SIG-M5 (cell line): ENCODE measurements at places on chromosomes 2 and 18.

DNA sequence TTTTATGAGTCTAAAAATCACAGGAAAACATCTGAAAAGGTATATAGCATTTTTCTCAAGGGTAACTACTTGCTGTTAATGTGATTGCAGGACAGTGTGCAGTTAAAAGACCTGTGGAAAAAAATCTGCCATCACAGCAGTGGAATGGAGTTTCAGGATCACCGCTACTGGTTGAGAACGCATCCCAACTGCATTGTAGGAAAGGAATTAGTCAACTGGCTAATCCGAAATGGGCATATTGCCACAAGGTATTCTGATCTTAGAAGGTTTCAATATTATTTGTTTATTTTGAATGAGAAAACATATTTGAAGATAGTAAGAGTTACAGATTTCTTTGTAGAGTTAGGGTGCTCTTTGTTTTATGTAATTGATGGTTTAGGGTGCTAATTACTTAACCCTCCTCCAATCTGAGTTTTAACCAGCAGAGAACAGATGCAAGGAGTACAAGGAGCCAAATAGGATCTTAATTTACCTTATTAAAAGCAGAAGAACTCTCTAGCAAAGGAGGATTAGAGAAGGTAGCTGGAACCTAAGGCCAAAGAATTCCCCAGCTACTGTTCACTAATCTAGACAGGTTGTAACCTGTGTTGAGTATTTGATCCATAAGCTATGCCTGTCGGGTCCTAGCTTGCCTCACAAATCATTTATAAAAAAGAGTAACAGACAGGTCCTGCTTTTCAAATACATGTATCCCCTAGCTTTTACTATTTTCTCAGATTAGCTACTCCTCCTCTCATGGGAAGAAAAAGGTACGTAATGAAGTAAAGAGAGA, 35.0 kb downstream of the PIKFYVE start:
- no peak for DNase-seq

GRCh38 chr2:217801115-217801531, 201.7 kb downstream of the TNS1 start:
- no peak for DNase-seq

DNA sequence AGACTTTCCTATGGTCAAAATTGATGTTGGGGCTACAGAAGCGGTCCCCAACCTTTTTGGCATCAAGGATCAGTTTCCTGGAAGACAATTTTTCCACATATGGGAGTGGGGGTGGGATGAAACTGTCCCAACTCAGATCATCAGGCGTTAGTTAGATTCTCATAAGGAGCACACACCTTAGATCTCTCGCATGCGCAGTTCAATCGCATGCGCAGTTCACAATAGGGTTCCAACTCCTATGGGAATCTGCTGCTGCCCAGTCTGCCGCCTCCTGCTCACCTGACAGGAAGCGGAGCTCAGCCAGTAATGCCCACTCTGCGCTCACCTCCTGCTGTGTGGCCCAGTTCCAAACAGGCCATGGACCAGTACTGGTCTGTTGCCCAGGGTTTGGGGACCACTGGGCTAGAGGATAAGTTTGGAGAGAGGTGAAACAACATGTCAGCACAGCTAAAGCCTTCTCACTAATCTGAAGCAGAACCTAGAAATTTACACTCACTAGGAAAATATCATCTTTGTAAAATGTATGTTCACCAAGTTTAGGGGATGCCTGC, 410.8 kb upstream of the ZNF804A start:
- DNase-seq, result no peak

DNA sequence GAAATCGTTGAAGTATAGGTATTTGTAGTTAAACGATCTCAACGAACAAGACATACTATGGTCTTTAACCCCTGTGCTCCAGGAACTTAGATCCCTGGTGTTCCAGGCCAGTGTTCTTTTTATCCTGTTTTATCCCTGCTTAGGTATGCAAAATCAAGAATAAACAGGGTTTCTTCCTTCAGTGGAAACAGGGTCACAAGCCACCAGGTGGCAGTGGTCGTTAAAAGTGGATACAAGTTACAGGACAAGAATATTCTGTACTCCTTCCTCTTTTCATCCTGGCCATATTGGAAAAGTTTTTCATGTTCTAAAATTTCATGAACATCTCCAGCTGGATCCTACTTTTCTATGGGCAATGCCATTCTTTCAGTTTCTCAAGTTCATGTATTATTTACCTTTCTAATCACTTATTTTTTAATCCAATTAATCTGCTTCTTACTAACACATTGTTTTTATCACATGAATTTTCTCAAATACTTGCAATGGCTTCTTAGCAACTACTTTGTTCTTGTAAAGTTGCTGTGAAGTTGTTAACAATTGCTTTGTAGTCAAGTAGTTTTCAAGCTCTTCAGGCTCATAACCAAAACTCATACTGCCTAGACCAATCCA, 16.4 kb upstream of the HNMT start:
- peak; percentile 31 for DNase-seq

GRCh38 chr2:162839419-162839818, 852 bp upstream of the KCNH7 start:
- DNase-seq, result no peak

GRCh38 chr2:111946294-111947114, 48.1 kb downstream of the MERTK start:
- no peak for DNase-seq

GRCh38 chr2:68832233-68832869, 38.8 kb downstream of the BMP10 start:
- DNase-seq, result no peak

DNA sequence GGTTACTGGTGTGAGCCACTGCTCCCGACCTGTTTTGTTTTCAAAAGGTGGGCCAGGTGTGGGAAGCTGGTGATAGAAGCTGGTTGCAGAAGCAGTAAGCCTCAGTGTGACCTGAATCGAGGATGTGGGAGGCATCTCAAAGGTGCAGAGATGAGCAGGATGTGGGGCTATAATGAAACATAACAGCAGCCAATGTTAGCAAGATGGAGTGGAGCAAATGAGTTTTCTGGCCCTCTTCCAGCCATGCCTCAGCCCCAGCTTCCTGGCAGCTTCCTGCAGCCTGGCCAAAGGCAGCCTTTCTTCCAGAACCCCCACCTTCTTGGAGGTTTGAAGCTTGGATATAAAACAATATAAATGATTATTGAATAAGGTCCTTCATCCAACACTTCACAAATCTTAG, 184.8 kb downstream of the NCK2 start:
- DNase-seq, result no peak

- no peak for DNase-seq
Observed at GRCh38 chr2:29119211-29119610, 4.0 kb downstream of the CLIP4 start.

DNA sequence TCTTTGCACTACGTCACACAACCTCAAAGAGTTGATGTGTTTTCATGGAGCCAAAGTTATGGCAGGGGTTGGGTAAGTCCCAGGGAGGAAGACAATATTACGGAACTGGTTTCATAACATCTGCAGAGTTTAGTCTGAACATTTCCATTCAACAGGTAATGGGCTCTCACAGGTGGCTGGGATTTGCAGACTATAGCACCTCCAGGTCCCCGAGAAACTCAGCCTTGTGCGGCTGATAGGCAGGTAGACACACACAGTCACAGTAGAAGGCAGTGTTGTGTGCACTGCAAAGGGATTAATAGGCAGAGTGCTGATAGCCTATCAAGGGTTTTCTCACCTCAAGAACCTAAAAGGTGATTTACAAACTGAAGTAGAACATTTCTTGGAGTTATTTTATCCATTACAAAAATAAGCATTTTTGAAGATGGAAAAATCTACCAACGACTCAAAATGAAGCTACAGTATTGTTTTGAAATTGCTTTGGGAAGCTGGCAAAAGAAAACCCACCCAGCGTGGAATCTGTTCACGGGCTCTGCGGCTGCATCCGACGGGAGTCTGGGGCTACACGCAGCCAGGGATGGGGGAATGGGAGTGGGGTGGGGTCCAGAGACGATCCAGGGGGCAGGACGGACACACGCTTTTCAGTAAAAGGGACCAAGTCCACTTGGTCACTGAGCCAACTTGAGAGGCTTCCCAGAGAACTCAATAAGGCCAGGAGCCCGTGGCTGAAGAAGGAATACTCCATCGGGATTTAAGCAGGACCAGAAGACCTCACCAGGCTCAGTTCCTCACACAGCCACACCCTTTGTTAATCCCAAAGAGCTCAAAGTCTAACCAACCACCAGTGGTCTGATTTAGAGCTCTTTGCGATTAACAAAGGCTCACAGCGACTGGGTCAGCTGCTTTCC, 82.9 kb downstream of the CHRNA1 start:
- no peak for DNase-seq

DNA sequence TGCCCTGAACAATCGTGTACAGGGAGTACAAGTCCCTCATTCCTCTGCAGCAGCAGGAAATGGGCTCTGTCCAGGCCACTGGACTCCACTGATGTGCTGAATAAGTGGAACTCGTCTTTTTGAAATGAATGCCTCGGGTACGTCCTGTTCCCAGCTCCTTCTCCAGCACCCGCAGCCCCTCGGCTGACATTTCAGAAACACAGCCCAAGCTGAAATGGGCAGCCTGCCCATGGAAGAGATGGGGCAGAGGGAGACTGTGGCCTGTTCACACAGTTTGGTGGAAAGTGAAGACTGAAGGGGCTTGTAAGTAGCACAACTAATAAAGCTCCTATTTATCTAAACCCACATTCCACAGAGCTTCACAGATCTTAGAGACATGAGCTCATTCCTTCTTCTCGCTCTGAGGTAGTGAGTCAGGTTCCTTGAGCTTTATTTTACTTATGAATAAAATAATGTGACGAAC, 498.6 kb downstream of the TXNL1 start:
- no peak for DNase-seq

- peak; percentile 3 for DNase-seq
Observed at GRCh38 chr2:72973566-72974435, 56.5 kb downstream of the EMX1 start.

GRCh38 chr2:190999058-190999457, 14.9 kb downstream of the STAT1 start:
- no peak for DNase-seq

DNA sequence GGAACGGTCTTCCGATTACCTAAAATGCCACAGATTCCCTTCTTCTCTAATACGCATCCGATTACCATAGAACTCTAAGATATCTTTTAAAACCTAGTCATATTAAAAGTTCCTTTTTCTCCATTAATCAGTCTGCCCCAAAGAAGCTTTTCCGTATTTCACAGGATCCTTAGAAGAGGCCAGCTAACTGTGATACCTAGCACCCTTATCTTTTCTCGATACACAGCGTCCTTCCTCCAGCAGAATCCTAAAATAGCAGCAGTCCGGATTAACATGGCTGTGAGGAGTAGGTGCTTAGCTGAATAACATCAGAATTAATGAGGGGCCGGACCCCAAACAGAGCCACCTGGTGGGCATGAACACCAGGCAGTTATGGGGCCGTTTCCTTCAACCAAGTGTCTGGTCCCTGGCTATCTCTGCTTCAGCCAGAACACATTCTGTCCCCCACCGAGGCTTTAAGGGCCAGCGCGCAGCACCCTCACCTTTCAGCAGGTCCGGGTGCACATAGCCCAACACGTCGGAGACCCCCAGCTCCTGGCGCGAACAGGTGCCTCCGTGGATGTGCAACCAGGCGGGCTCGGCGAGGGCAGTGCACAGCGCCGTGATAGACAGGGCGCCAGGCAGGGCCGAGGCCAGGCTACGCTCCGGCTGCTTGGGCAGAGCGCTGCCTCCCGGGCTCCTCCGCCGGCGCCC, 995 bp downstream of the TMEM127 start:
- no peak for DNase-seq

DNA sequence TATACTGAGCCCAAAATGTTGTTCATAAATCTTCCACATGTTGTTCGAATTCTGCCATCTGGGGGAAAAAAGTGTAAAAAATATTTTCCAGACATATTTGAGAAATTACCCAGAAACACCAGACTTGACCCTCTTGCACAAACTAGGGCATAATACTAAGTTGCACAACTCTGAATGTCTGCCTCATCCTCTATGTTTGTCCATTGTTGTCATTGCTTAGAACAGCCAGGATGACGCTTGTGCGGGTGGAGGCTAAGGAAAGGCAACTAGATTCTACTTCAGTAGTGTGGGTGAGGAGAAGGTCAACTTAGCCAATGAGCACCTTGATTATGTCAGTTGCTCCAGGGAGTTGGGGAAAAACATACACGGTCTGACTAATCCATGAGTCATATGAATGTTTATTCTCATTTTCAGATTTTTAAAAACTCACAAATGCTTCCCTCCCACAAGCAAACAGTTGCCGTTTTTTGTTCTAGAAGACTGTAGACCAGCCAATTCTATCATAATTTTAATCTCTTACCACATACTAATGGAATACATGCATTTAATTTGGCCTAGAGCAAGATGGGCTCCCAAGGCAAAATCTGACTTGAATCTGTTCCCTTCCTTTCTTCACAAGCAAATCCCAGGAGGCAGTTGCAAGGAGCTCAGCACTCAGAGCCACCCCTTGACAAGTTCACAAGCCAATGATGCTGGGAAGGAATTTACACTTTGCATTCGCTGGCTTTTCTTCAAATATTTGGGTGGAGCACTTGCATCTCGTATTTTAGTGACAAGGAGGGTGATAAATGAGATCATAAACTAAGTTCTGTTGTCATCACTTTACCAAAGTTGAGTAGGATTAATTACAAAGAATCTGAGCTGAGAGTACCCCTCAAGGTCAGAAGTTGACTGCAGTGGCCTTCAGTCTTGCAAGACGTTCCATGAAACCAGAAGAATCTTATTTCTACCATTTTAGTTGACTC, 163.2 kb upstream of the TWIST2 start:
- no peak for DNase-seq

- no peak for DNase-seq
Observed at GRCh38 chr2:170155022-170155722, 22.8 kb upstream of the MYO3B start.

- DNase-seq, result no peak
Observed at GRCh38 chr18:60120231-60120750, 220.5 kb downstream of the PMAIP1 start.

- no peak for DNase-seq
Observed at GRCh38 chr2:62408241-62408677, 97.7 kb downstream of the TMEM17 start.

GRCh38 chr18:73848656-73849055, 299.0 kb downstream of the FBXO15 start:
- no peak for DNase-seq

- DNase-seq, result no peak
Observed at GRCh38 chr2:230048010-230048671, 20.6 kb downstream of the SLC16A14 start.

DNA sequence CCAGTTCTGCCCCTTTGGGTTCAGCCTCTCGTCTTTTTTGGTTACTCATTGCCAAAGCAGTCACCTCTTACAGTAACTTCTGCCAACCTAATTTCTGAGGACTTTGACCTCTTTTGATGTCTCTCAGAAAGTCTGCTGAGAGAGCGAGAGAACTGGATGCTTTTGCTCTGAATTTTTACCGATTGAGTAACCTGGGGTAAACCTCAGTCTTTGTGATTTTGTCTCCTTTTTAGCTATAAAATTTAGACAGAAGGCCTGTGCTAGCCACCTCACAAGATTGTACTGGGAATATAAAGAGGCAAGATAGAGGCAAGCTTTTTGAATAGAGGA, 34.8 kb upstream of the IL1R1 start:
- no peak for DNase-seq
